ENCODE measurements at places on chromosomes 12 and 14.

DNA sequence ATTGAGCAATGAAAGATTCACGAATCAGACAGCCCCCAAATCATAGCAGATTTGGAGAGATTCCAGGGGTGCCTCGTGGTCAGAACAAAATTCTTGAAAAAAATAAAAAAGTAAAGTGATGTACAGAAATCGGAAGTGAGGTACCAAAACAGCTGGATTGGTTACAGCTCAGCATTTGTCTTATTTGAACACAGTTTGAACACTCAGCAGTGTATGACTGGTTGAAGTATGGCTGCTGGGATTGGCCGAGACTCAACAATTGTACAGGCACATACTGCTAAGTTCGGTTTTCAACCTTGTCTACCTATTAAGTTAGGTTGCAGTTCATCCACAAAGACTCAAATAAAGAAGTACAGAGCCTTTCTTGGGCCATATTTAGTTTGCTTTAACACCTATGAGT lies 865.4 kb upstream of the TMEM132C start:
- DNase-seq = no peak

DNA sequence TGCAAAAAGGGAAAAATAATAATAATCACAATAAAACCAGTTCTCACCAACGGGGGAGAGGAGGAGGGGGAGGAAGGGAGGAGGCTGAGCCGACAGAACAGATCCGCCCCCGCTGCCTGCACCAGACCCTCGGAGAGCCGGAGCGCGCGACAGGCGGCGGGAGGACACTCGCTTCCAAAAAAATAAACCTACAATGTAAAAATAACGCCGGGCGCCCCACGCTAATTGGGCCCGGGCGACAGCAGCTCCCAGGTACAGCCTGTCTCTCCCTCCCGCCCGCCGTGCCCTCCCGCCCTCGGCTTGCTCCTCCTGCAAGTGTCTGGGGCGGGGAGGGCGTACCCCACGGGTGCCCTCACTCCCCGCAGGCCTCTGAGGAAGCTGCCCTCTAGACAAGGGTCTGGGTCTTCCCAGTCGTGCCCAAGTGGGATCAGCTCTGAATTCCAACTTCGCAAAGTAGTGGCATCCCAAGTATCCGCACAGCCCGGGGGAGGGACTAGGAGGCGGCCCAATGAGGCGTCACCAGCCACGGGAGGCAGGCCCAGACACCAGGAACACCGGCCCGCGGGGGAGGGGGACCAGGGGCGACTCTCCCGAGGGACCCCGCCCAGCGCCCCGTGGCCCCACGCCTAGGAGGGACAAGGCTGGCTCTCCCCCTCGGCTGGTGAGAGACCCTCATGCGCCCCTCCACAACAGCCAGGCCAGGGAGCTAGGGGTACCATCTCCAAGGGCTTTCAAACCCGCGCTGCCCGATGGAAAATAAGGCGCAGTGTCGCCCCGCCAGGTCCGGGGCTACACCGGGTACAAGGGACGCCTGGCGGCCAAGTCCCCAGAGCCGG lies 1.0 kb downstream of the NCOR2 start:
- DNase-seq = peak; percentile 88

DNA sequence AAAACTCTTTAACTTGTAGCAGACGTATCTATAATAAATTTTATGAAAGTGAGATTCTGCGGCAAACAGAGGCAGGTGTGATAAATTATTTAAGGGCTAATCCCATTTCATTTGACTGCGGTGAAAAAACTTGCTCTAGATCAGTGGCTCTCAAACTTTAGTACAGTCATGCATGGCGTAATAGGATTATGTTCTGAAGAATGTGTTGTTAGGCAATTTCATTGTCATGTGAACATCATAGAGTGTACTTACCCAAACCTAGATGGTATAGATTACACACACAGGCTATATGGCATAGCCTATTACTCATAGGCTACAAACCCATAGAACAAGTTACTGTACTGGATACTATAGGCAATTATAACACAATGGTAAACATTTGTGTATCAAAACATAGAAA lies 83.7 kb downstream of the HEATR5A start:
- peak; percentile 29 for DNase-seq

DNA sequence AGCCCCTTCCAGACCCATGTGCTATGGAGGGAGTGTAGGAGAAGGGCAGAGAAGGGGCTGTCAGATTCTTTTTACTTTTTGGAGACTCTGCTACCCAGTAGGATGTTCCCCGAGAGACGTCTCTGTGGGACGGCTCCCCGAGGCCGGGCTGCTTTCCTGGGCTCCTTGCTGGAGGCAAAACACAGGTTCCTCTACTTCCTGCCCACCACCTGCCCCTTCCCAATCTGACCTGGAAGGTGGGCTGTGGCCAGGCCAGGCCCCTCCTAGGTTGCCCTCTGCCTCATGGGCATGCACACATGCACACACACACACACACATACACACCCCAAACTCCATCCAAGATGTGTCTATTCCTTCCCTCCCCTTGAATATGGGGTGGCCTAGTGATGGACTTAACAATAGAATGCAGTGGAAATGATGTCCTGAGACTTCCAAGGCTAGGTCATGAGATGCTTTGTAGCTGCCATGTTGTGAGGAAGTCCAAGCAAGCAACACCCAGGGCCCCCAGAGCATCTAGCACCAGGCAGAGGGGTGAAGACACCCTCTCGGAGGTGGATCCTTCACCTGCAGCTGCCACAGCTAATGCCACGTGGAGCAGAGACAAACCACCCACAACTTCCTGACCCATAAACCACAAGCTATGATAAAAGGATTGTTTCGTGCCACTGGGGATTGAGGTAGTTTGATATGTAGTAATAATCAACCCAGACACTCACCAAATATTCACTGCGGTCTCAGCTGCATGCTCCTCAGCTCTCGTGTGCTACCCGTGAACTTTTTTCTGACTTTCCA lies 1.6 kb upstream of the ASB2 start:
- DNase-seq = no peak

DNA sequence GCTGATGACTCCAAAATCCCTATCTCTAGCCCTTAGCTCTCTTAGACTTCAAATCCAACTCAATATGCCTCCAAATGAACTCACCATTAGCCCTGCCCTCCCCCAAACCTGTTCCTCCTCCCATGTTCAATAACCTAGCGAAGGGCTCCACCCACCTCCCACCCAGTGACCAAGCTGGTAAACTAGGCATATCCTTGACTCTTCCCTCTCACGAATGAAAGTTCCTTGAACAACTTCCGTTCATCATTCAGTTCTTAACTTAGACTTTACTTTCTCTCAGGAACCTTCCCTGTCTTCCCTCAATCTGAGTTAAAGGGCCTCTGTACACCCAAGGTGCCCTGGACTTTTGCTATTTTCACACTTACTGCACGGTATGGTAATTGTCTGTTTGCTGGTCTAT lies 1.9 kb upstream of the KLHDC1 start:
- no peak for DNase-seq

DNA sequence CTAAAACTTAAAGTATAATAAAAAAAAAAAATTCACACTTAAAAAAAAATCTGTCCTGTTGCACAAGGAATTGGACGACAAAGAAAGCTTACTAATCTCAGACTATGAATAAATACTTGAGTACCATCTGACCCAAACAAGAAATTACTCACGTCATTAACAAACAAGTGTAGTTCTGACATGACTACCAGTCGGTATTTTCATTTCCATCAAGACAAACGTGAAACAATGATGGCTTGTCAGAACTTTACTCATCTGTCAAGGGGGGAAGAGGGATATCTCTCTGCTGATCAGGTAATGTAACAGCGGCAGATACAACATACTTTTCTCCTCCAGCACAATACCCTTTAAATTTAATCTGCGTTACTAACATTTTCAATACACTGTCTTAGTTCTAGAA lies 78.3 kb downstream of the CDK17 start:
- no peak for DNase-seq

DNA sequence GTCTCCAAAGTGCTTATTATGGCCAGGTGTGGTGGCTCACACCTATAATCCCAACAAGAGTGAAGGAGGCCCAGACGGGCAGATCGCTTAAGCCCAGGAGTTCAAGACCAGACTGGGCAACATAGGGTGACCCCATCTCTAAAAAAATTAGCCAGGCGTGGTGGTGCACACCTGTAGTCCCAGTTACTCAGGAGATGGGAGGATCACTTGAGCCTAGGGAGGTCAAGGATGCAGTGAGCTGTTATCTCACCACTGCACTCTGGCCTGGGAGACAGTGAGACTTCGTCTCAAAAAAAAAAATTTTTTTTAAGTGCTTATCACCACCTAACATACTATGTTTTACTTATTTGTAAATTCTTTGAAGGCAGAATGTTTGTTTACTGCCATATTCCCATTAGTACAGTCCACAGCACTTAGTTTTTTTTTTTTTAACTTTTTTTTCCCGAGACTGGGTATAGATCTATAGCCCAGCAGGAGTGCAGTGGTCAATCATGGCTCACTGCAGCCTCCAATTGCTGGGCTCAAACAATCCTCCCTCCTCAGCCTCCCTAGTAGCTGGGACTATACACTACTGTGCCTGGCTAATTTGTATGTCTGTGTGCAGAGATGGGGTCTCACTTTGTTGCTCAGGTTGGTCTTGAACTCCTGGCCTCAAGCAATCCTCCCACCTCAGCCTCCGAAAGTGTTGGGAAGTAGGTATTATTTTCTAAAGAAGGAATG lies 4.7 kb upstream of the KANSL2 start:
- no peak for DNase-seq

- DNase-seq = peak; percentile 16
These were observed 23.1 kb upstream of the HELB start for GRCh38 chr12:66279123-66279712.

DNA sequence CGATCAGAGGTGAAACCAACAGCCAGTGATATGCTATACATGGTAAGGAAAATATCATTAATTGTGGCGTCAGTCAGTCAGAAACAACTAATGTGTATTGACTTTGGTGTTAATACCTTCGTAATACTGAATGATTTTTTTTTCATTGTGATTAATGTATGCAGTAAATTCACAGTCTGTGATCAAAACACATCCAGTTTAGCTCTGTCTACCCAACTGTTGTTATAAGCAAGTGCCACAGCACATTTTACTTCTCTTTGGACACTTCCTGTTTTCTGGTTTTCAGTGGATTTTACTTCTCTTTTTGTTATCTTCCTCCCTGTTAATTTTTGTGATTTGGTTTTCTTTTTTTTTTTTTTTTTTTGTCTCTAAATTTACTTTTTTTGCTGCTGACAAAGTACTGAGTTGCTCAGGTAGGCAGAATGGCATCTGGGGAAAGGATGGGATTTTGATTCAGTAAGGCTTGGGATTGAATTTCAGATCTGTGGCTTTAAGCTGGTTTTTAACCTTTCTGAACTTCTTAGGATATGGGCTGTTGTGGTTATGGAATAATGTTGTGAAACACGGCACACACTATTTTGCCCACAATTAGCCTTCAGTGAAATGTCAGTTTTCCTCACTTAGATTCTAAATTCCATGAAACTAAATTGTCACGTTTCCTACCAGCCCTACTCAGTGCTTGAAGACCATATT lies 604 bp downstream of the GLIPR1 start:
- no peak for DNase-seq

DNA sequence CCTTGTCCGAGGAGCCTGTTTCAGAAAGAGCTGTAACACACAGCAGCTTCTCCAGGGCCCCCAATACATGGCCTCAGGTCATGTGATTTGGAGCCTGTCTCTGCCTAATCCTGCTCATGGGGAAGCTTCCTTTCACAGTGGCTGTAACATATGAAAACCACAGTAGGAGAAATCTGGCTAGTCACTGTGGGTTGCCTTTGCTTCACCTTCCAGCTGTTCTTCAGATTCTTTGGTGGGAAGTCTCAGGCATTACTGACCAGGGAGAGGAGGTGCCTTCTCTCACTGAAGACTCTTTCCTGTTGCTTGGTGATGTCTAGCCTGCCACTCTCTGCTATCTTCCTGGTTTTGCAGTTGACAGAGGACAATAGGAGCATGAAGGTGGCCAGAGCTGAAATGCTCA lies 350.6 kb downstream of the DPF3 start:
- no peak for DNase-seq

DNA sequence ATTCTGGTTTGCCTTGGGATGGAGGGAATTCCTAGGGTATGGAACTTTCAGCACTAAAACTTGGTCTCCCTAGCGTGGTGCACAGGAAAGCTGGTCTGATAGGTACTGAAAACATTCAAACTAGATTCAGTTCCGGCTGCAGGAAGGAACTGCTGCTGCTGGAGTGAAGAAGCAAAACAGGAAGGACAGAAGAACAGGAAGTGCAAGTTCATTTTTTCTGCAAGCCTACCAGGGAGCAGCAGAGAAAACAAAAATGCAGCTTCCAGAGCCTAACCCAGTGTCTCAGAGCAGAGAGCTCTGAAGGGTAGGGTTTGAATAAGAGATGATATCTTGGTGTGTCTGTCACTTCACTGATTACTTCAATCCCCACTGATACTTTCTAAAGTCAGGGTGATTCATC lies 165.2 kb downstream of the VRK1 start:
- no peak for DNase-seq

Data from neural progenitor cell (in vitro differentiated cells).